ENCODE measurements at places on chromosomes 13 and 19. TPM values are rescaled to one million over a fixed set of nuclear protein-coding genes. Genes with fewer than 3 reads are reported as not detected.

The LIG1 gene
- total RNA-seq: 24.7 TPM

DNA sequence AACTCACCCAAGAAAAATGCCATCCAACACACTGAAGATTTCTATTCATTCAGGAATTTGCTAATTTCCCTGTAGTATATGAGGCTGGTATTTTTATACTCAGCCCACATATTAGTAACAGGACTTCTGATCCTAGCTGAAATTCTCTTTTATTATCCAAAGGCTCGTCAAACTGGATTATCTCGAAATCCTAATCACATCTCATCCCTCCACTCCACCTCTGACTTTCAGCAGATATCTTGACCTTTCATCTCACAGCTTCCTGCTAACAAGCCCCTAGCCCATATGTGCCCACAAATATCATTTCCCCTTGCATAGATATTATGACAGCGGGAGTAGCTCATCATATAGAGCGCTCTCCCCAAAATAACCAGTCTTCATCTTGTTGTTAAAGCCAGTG, 279.7 kb downstream of the FGF14 start:
- no peak for DNase-seq

DNA sequence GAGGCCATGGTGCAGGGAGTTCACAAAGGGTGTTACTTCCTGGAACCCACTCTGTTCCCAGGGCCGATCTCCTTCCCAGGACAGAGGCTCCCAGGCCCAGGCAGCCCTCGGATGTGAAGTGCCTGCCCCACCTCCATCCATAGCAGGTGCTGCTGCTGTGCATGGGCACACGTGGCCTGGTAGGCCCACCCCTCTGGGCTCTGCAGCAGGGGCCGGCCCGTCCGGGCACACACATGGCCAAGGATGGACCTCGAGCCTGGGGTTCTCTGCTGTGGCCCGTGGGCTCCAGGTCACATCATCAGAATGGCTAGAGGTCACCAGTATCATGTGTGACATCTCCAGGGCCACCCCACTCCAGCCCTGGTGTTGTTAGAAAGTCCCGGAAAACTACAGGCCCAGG, 71.8 kb downstream of the GADD45B start:
- DNase-seq: peak; percentile 65

- DNase-seq: no peak
Measured at GRCh38 chr13:88107570-88107969, 436.4 kb downstream of the SLITRK5 start.

DNA sequence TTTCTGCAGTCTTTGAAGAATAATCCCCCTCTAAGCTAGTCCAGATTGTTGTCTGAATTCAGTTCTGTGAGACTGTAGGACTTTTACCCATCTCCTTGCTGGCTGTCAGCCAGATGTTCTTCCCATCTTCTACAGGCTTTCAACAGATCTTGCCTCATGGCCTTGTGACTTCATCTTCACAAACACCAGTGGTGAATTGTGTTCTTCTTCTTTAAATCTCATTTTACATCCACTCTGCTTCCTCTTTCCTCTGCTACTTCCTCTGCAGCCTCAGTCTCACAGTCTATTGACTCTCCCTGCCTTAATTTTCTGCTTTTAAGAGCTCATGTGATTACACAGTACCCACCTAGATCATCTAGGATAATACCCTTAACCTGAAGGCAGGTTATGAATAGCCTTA, 859.0 kb upstream of the SLITRK1 start:
- no peak for DNase-seq

- DNase-seq: no peak
Measured at GRCh38 chr13:110575322-110576069, 14.0 kb upstream of the RAB20 start.

GRCh38 chr13:82565201-82565600, 1317.1 kb downstream of the SLITRK1 start:
- no peak for DNase-seq

DNA sequence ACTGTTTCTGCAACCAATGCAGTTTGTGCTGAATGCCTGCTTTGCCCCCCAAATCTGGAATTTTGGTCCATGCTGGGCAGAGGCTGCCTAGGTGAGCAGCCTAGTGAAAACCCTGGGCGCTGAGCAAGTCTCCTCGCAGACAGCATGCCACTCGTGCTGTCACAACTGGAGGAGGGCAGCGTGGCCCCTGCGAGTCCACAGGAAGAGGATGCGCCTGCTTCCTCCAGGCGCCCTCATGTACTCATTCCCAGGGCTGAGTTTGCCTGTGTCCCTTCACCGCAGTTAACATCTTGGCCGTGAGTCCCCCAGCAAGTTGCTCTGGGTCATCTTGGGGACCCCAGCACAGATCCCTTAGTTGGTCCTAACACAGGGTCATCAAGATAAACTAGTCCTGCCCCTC, 26.2 kb upstream of the TMEM160 start:
- DNase-seq: no peak

DNA sequence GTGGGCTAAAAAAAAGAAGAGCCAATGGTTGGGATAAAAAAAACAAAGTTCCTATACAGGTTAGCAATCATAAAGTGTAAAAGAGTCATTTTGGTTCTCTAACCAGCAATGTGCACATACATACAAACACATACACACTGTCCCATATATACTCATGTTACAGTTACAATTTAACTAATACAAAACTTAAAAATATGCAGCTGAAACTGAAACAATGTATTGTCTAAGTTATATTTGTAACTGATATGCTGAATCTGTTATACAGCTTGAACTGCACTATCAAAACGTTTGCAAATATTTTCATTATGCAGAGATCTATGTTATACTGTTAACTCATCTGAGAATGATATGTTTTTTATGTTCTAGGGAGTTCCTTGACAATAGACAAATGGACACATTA, 173.7 kb downstream of the KLF12 start:
- no peak for DNase-seq

DNA sequence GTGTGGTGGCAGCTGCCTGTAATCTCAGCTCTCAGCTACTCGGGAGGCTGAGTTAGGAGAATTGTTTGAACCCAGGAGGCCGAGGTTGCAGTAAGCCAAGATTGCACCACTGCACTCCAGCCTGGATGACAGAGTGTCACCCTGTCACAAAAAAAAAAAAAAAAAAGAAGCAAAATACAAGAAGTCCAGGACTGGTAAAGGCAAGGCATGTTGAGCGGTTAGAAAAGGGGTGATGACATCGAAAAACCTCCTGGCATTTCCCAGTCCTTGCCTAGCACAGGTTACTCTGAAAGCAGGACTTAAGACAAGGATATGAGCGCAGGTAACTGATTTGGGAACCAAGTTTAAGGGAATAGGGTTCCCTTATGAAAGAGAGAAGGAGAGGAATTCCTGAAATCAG, 2.5 kb upstream of the LILRB4 start:
- no peak for DNase-seq

GRCh38 chr19:38837656-38838121, 6.1 kb upstream of the ECH1 start:
- no peak for DNase-seq

- DNase-seq: no peak
Measured at GRCh38 chr13:90003566-90003965, 1343.9 kb upstream of the MIR17HG start.

GRCh38 chr13:72851678-72852014, 69.7 kb downstream of the PIBF1 start:
- DNase-seq: no peak

GRCh38 chr13:109628251-109628699, 158.1 kb downstream of the IRS2 start:
- DNase-seq: no peak

GRCh38 chr19:2478756-2479555, 3.0 kb downstream of the GADD45B start:
- DNase-seq: peak; percentile 93
